ENCODE measurements at places on chromosomes 11 and 22. TPM values are rescaled to one million over a fixed set of nuclear protein-coding genes. Genes with fewer than 3 reads are reported as not detected.

DNA sequence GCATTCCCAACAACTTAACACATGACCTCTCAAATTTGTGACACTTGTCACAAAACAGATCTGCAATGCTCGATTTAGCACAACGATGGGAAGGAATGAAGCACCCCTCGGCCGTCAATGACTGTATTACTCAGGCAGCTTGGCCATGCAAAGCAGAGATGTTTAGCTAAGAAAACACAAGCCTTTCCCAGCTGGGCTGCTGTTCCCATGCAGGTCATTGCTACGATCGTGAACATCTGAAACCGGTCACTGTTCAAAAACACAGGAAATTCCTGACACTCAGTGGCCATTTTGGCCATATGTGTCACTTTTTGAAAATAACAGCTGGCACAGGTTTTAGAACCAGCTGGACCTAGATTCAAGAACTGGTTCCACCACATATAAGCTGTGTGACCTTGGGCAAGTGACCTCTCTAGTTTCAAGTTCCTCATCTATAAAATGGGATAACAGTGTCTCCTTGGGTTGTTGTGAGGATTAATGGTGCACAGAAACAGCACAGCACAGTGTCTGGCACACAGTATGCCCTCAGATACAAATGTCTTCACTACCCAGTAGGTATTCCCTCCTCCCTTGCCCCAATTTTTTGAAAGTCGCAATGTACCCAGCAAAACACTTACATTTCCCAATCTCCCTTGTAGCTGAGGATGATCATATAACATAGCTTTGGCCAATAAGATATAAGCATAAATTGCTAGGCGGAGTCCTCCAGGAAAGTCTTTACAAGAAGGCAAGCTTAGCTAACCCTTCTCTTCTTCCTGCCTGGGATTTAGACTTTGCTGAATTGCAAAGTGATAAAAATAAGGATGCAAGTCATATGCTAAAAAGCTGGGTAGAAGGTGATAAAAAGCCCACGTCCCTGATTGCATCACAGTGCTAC is 93.1 kb downstream of the C11orf58 start:
- no peak for DNase-seq
- no peak overlapping the region for H3K27ac ChIP-seq
- H3K4me1 ChIP-seq: no peaks in the 10 kb centered on the region
- H3K4me3 ChIP-seq: no peak overlapping the region

DNA sequence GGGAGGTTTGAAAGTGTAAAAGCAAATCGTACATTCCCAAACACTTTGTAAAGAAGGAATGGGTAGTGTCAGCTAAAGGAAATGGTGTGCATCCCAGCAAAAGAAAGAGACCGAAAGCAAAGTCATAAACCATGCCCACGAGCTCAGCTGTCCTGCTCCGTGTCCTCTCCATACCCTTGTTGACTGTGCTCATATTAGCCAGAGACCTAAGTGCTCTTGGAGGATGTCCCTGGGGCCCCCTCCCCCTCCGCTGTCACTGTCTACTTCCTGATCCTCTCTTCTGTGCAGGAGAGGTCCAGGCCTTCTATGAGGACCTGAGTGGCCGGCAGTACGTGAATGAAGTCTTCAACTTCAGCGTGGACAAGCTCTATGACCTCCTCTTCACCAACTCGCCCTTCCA is 46.1 kb downstream of the SCN3B start:
- DNase-seq: no peak
- H3K4me3 ChIP-seq: no peak overlapping the region
- peaks cover 64% of the 10 kb centered on the region for H3K36me3 ChIP-seq
- peaks cover 7% of the 10 kb centered on the region for H3K4me1 ChIP-seq
- peak overlapping the region; percentile 47 for H3K27ac ChIP-seq

DNA sequence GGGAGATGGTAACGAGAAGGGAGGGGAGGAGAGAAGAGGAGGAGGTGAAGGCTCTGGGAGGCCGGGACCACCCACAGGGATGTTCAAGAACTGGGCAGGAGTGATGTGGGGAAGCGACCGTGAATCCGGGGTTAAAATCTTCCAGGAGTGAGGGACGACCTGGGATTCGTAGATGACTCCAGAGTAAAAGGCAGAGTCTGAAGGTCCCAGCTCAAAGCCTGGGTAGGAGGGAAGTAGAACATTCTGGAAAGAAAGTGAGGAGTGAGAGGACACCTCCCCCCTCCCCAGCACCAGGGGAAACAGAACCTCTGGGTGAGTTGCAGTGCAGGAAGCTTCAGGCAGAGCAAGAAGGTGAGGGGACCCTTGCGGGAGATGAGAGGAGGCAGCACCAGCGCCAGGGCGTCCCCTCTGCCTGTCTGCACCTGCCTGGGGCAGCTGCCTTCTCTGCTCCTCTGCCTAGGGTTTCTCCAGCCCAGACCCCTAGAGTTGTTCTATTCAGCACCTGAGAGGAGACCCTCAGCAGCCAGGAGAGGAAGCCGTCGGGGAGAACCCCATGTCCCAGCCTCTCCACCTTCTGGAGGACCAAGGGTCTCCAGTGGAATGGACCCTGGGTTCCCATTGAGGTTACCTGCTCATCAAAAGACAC is 49.7 kb downstream of the LINC01488 start:
- no peaks in the 10 kb centered on the region for H3K4me1 ChIP-seq
- H3K27ac ChIP-seq: no peak overlapping the region
- no peaks in the 10 kb centered on the region for H3K36me3 ChIP-seq
- peaks cover 12% of the 10 kb centered on the region for H3K27me3 ChIP-seq
- no peak for DNase-seq

GRCh38 chr11:114273071-114273470 is 23.1 kb upstream of the NNMT start:
- H3K36me3 ChIP-seq: no peaks in the 10 kb centered on the region
- no peak for DNase-seq
- H3K27ac ChIP-seq: no peak overlapping the region
- no peaks in the 10 kb centered on the region for H3K4me1 ChIP-seq
- H3K4me3 ChIP-seq: no peak overlapping the region

- H3K36me3 ChIP-seq: no peaks in the 10 kb centered on the region
- no peak for DNase-seq
- H3K4me3 ChIP-seq: no peak overlapping the region
- H3K4me1 ChIP-seq: peaks cover 6% of the 10 kb centered on the region
Observed at GRCh38 chr22:24466716-24467328, 28.3 kb upstream of the UPB1 start.

DNA sequence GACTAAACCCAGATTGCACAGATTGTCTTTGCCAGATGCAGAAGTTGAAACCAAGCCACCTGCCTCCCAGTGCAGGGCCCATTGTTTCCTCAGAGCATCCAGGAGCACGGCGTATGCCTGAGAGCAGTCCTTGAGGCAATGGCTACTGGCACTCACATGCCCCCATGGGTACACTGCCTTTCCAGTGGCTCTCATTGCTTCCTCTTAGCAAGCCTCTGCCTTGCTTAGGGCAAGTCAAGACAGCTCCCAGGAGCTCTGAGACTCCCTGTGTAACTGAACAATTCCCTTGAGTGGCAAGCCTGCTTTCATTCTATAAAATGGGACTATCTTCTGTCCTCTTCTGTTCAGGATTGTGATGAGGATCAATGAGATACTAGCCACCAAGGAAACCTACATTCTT is 4.1 kb downstream of the SYTL2 start:
- H3K4me1 ChIP-seq: peaks cover 72% of the 10 kb centered on the region
- H3K27ac ChIP-seq: no peak overlapping the region
- no peaks in the 10 kb centered on the region for H3K27me3 ChIP-seq
- no peak for DNase-seq

GRCh38 chr11:75031224-75031753 is 42.6 kb downstream of the NEU3 start:
- H3K27me3 ChIP-seq: no peaks in the 10 kb centered on the region
- no peak for DNase-seq
- H3K4me1 ChIP-seq: no peaks in the 10 kb centered on the region
- peaks cover 2% of the 10 kb centered on the region for H3K36me3 ChIP-seq
- H3K4me3 ChIP-seq: no peak overlapping the region

DNA sequence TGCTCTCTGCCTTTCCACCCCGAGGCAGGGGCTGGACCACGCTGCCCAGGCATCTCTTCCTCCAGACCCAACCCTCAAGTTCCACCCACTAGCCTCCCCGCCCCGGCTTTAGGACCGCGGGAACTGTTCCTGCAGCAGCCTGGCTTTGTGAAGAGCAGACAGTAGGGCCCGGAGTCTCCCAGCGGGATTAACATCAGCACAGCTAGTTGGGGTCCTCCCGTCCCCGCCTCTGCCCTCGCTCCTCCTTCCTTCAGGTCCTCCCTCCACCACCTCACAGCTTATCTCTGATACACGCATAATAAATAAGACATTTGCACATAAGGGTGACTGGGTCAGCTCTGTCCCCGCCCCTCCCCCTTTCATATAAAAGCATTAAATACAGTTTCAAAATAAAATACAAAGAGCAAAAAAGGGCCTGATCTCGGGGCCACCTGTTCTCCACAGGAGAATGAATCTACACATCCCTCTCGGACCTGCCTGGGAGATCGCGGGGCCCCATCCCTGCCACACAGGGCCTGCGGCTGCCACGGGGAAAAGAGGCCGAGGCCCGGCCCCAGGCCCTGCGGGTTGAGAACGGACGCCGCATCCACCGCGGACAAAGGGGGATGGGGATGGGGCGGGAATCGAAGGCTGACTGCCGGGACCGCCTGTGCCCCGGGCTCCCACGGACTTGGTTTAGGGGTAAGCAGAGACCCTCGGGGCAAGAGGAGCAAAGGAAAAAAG is 6.5 kb downstream of the ZFTA start:
- no peak overlapping the region for H3K27ac ChIP-seq
- no peaks in the 10 kb centered on the region for H3K36me3 ChIP-seq
- no peak for DNase-seq
- H3K27me3 ChIP-seq: peaks cover 1% of the 10 kb centered on the region
- H3K4me1 ChIP-seq: peaks cover 1% of the 10 kb centered on the region

DNA sequence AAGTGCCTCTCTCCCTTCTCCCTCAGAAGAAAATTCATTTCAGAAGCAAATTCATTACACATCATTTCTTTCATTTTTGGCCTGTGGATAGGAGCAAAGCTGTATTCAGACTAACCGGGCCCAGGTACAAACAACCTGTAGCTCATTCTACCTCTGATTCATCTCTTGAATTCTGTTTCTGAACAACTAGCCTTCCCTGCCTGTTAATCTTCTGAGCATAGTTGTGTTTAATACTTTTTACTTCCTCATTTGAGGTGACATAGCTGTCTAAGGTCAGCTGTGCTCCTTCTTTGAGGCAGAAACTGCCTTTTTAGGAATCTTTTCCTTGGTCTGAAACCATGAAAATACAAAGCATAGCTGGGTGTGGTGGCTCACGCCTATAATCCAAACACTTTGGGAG is 12.6 kb upstream of the IL18BP start:
- peaks cover 29% of the 10 kb centered on the region for H3K36me3 ChIP-seq
- no peak for DNase-seq
- H3K4me3 ChIP-seq: no peak overlapping the region
- H3K27ac ChIP-seq: no peak overlapping the region
- H3K4me1 ChIP-seq: peaks cover 5% of the 10 kb centered on the region
- no peaks in the 10 kb centered on the region for H3K27me3 ChIP-seq

DNA sequence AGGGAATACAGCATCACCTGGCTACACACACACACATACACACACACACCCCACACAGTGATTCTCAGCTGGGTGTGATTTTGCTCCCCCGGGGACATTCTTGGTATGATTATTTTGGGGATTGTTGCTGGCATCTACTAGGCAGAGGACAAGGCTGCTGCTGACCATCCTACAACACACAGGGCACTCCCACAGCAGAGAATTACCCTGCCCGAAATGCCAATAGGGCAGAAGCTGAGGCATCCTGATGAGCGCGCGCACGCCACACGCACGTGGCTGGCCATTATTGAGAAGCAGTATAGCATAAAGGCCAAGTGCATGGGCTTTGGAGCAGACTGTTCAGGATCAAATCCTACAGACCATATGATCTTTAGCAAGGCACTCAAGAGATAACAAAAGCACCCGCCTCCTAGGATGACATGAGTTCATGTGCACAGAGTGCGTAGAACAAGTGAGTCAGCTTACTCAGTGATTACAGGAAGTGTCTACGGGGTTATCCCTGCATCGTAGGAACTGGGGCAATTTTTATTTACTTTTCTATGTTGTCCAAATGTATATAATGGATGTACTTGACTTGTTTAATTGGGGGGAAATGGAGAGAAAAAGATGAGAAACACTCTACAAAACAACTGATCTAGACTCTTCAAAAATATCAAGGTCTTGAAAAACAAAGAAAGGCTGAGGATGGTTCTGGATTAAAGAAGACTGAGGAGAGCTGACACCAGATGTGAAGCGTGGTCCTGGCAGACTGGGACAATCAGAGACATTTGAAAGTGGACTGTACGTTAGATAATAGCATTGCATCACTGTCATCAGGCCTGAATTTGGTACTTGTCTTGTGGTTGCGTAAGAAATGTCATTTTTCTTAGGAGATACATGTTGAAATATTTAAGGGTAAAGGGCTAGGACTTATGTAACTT is 7.2 kb upstream of the EHD1 start:
- peak overlapping the region; percentile 6 for H3K4me3 ChIP-seq
- H3K36me3 ChIP-seq: no peaks in the 10 kb centered on the region
- peak overlapping the region; percentile 94 for H3K27ac ChIP-seq
- peaks cover 38% of the 10 kb centered on the region for H3K4me1 ChIP-seq
- peak; percentile 42 for DNase-seq

- no peak overlapping the region for H3K4me3 ChIP-seq
- H3K4me1 ChIP-seq: no peaks in the 10 kb centered on the region
- DNase-seq: no peak
- H3K27me3 ChIP-seq: no peaks in the 10 kb centered on the region
Observed at GRCh38 chr11:1228921-1229451, 6.1 kb downstream of the MUC5B start.

- H3K36me3 ChIP-seq: no peaks in the 10 kb centered on the region
- no peak for DNase-seq
- peaks cover 51% of the 10 kb centered on the region for H3K27me3 ChIP-seq
- peaks cover 7% of the 10 kb centered on the region for H3K4me1 ChIP-seq
- peak within 1 kb of the TSS; percentile 77 for H3K4me3 ChIP-seq
Observed at GRCh38 chr11:35617687-35618496, at the start of gene FJX1. FJX1 (plus strand) TSS chr11:35618460; CDS start chr11:35618637, 177 bp downstream.

- H3K4me3 ChIP-seq: no peak overlapping the region
- no peak overlapping the region for H3K27ac ChIP-seq
- DNase-seq: no peak
- H3K27me3 ChIP-seq: no peaks in the 10 kb centered on the region
Observed at GRCh38 chr22:49956418-49956770, 4.2 kb upstream of the PIM3 start.

DNA sequence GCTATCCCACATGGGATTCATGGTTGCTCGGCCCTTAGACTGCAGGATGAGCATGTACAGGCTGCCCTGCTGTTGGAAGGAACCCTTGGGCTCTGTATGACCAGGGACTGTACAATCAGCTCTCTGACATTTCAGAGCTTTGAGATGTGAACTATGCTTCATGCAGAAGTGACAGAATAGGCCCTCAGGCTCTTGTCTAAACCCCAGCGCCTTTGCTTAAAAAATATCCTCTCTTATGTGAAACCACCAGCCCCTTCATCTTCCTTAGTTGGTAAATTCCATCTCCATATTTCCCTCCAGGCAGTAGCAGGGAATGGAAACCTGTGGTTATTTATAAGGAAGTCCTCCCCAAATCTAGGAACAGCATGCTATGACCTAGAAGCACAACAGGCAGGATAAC is 78.9 kb upstream of the PLET1 start:
- no peaks in the 10 kb centered on the region for H3K27me3 ChIP-seq
- no peak for DNase-seq
- H3K27ac ChIP-seq: no peak overlapping the region
- H3K4me1 ChIP-seq: no peaks in the 10 kb centered on the region
- H3K36me3 ChIP-seq: no peaks in the 10 kb centered on the region
- H3K4me3 ChIP-seq: no peak overlapping the region

The RAC2 gene
- total RNA-seq: 592 TPM

The SPI1 gene
- total RNA-seq: not detected

The PARVB gene
- total RNA-seq: 91.6 TPM

The CHRM1 gene
- total RNA-seq: not detected

The MCAM gene
- total RNA-seq: 6.0 TPM

The MLC1 gene
- not detected for total RNA-seq

The DBX1 gene
- total RNA-seq: not detected

The DKK3 gene
- total RNA-seq: not detected

The GRIA4 gene
- total RNA-seq: not detected
